ENCODE measurements at places on chromosomes 1 and 21.

DNA sequence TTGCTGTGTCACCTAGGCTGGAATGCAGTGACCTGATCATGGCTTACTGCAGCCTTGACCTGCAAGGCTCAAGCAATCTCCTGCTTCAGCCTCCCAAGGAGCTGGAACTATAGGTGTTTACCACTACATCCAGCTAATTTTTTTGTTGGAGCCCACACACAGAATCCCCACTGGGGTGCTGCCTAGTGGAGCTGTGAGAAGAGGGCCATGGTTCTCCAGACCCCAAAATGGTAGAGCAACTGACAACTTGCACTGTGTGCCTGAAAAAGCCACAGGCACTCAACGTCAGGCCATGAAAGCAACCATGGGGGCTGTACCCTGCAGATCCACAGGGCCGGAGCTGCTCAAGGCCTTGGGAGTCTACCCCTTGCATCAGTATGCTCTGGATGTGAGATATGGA, 39.1 kb upstream of the PTPRC start:
- DNase-seq: no peak

GRCh38 chr1:153035211-153035610, 4.2 kb downstream of the SPRR1B start:
- DNase-seq: no peak

DNA sequence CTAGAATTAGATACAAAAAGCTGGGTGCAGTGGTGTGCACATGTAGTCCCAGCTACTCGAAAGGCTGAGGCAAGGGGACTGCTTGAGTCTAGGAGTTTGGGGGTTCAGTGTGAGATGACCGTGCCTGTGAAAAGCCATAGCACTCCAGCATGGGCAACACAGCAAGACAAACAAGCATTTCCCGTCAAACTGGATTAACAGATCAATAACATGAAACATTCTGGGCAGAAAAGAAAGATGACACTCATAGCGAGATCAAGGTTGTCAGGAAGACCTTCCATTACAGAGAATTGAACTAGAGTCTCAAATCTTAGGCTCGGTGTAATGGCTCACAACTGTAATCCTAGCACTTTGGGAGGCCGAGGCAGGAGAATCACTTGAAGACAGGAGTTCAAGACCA, 14.0 kb downstream of the TFB2M start:
- no peak for DNase-seq

GRCh38 chr21:43815107-43815613, 25.8 kb downstream of the RRP1 start:
- DNase-seq: no peak

GRCh38 chr1:151309811-151310323, 17.3 kb downstream of the PI4KB start:
- DNase-seq: no peak

DNA sequence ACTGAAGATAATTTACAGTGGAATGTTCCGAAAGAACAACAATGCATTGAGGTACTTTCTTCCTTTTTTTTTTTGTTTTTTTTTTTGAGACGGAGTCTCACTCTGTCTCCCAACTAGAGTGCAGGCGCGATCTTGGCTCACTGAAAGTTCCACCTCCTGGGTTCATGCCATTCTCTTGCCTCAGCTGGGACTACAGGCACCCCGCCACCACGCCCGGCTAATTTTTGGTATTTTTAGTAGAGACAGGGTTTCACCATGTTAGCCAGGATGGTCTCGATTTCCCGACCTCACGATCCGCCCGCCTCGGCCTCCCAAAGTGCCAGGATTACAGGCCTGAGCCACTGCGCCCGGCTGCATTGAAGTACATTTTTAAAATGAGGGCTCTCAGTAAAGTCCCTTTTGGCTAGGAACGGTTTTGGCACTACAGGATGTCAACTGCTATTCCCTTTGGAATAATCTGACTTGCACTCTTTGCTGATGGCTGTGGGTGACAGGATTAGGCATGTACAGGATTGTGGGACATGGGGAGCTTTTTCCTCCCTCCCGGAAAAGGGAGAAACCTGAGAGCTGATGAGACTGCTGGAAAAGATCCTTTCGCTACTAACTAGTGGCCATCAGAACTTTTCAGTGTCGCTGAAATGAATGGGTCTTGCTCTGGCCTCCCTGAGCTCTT, 56.9 kb upstream of the EDEM3 start:
- DNase-seq: no peak

DNA sequence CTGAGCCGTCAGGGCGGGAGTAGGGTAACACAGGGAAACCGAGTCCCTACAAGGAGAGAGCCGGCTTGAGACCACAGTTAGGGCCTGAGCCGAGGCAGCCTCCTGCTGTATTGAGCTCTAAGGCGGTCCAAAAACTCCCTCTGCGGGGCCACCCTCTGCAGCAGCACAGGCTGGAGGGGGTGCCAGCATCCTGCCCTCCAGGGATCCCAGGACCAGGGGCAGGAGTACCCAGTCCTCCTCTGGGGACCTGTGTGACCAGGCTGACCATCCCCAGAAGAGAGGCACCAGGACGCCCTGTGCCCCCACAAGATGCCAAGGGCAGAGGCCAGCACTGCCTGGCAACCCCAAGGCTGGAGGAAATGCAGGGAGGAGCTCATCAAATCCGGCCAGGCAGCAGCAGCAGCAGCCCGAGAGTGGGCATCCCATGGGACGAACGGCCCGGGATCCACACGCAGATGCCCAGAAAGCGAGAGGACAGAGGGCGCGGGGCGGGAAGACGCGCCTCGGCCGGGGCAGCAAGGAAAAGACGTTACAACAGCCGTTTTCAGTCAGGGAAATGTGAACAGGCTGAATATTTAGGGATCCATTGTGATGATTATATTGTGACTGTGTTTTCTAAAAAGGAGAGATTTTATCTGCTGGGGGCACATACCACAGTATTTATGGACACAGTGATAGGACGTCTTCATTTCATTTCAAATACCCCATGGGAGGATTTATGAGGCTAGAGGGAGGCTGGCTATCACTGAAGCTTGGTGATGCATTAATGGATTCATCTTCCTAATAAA, 57.1 kb upstream of the COL18A1 start:
- DNase-seq: no peak

GRCh38 chr1:50829014-50829958, 130.8 kb downstream of the FAF1 start:
- DNase-seq: no peak

DNA sequence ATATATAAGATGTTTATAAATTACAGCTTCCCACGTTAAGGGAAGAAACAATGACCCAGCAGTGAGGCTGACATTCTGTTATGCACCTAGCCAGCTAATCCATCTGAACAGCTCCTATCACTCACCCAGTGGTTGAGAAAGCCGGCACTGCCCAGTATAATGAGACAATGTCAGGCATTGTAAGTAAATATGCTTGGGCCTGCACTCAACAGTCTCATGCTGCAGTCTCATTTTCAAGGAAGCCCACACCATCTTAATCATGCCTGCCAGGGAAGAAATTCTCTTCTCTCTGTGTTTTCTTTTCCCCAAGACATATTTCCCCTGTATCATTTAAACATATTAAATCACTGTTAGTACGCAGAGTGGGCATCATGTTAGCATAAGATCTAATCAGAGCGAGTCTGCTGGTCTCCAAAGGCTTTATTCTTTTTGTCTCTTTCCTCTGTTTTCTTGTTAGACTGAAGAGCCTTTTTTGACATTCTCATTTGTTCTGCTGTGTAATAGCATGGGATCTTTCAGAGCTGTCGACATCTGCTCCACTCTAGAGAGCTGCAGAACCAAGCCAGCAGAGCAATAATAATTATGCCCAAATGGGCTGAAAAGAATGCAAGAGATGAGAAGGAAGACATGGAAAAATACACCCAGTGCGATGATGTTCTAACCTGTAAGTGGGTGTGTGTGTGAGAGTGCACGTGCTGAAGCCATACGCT, 67.6 kb upstream of the SLC22A15 start:
- DNase-seq: no peak

DNA sequence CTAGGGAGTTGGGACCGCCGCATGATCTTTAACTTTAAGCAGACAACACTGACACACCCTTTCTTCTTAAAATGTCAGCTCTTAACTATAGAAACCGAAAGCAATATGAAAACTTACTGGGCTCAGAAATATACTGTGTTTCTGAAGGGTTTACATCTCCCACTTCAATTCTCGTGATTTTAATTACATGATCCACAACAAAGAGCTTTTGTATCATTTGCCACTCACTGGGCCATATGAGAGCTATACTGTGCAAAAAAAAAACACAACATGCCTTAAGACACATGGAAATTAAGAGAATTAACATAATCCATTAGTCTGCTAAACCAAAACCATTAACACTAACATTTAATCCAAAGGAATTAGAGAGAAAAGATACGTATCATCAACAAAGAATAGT, 35.0 kb upstream of the RAP1GAP start:
- no peak for DNase-seq

DNA sequence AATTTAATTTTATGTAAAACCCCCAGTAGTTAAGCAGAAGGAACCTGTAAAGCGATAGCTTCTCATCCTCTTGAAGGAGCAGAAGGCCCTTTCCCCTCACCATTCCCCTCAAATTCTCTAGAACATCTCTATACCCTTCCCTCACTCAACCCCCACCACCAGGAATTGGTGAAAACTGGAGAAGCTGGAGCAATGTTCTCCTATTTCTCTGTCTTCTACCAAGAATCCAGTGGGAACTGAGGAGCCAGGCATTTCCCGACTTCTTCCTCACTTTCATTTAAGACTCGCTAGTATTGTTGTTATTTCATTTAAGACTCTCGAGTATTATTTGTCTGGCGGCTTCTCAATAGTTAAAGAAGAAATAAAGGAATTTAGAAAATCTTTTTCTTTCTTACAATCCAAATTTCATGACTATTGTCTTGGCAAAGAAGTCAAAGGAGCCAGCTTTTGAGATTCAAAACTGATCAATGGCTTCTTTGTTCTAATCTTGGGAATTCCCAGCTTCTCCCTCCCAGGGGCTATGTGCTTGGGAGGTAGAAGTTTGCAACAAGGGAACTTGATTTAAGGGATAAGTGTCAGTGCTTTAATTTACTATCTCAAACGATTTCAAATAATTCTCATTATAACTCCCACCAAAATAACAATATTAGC, 253.3 kb upstream of the ADGRL2 start:
- no peak for DNase-seq

- no peak for DNase-seq
These were observed 43.4 kb downstream of the CNST start for GRCh38 chr1:246609632-246610031.

DNA sequence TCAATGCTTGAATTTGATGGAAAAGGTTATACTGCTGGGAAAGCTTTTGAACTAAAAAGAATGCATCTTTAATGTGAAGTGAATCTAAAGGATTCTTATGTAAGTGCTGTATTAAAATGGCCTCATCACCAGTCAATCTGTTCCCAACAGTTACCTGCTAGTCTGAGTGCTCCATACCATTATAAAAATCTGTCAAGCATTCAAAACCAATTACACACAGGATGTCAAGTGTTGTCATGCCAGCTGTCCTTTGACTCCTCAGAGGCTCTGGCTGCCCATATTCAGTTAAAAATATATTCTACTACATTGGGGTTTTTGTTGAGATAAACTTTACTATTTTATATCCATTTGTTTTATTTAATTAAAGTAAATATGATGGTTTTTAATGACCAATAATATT, 1587.7 kb downstream of the AMY1C start:
- DNase-seq: no peak

GRCh38 chr1:205351984-205352713, 4.6 kb downstream of the KLHDC8A start:
- no peak for DNase-seq

GRCh38 chr1:32405672-32406467, 11.6 kb upstream of the BSDC1 start:
- no peak for DNase-seq

DNA sequence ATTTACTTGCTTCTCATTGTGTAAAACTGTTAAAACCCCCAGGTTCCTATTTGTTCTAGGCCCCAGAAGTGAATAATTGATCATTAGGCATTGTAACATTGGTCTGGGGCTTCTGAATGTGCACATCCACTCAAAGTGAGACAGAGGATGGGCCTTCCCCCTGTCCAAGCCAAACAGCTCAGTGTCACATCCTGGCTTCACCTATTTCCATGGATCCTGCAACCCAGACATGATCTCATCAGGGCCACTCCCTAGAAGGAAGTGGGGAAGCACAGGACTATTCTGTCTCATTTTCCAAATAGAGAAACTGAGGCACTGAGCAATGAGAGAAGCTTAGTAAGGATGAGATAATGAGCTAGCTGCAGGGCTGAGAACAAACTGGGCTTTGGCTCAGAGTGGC, 47.4 kb upstream of the TSPAN2 start:
- DNase-seq: no peak

DNA sequence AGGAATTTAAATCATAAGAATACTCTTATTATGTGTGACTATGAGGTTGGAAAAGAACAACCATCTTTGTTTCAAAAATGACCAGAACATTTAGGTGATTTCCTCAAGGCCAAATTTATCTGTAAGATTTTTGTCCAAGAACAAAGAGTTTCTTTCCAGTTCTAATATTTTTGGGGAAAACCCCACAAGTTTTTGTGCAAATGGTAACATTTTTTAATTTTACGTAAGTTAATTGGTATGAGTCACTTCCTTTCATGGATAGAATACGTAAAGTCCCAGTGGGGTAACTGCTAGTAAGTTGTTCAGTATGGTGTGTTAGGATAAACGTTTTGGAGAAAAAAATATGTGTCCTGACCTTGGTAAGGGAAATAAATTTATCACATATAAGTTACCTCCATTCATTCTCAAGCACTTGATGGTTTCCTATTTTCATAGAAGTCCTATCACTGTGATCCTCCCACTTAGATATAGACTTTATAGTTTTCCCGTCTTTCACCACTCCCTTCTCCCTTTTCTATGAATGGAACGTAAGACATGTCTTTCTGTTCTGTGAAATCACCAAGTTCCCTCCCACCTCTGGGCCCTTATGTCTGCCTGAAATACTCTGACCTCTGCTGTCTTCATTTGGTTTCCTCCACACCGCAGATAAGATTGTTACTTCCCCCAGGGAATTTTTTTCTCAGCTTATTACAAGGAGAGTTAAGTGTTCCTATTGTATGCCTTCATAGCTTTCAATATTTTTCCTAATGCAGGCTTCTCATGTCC, 34.9 kb upstream of the TSNAX start:
- no peak for DNase-seq

GRCh38 chr21:25735646-25736597, 1.1 kb downstream of the GABPA start:
- peak; percentile 92 for DNase-seq

- DNase-seq: no peak
These were observed 40.5 kb upstream of the IFNAR2 start for GRCh38 chr21:33189237-33189636.

DNA sequence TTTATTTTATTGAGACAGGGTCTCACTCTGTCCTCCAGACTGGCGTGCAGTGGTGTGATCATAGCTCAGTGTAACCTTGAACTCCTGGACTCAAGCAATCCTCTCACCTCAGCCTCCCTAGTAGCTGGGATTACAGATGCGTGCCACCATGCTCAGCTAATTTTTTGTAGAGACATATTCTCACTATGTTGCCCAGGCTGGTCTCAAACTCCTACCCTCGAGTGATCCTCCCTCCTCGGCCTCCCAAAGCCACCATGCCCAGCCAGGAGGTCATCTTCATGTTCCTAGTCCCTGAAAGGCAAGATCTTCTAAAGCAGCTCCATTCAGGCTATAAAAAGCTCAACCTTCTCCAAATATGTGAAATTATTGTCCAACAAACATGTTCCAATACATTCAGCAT, 53.9 kb downstream of the TOR1AIP2 start:
- DNase-seq: no peak

GRCh38 chr1:87144981-87145380, 183.7 kb upstream of the LMO4 start:
- no peak for DNase-seq
